ENCODE measurements at places on chromosomes 3 and 15. TPM values are rescaled to one million over a fixed set of nuclear protein-coding genes. Genes with fewer than 3 reads are reported as not detected.
A peak's percentile ranks its signal among the peaks of the same experiment; 100 is the strongest.

SIDT1 gene
- total RNA-seq = 44.9 TPM

GRCh38 chr3:64354956-64355355 is 129.7 kb upstream of the PRICKLE2 start:
- peaks cover 2% of the 10 kb centered on the region for H3K27me3 ChIP-seq
- no peak overlapping the region for H3K27ac ChIP-seq

- no peaks in the 10 kb centered on the region for H3K36me3 ChIP-seq
- H3K27ac ChIP-seq = no peak overlapping the region
- no peak for DNase-seq
- no peak overlapping the region for H3K4me3 ChIP-seq
- H3K27me3 ChIP-seq = no peaks in the 10 kb centered on the region
- H3K4me1 ChIP-seq = peaks cover 14% of the 10 kb centered on the region
Observed at GRCh38 chr15:40516322-40516721, 45.5 kb downstream of the CHST14 start.

- peaks cover 8% of the 10 kb centered on the region for H3K27me3 ChIP-seq
- no peak overlapping the region for H3K27ac ChIP-seq
- DNase-seq = no peak
Observed at GRCh38 chr3:118966700-118967099, 67.9 kb downstream of the IGSF11 start.

- H3K27me3 ChIP-seq = peaks cover 2% of the 10 kb centered on the region
- DNase-seq = no peak
- H3K36me3 ChIP-seq = no peaks in the 10 kb centered on the region
- H3K4me3 ChIP-seq = no peak overlapping the region
- no peaks in the 10 kb centered on the region for H3K4me1 ChIP-seq
- no peak overlapping the region for H3K27ac ChIP-seq
Observed at GRCh38 chr3:8286749-8287148, 214.9 kb upstream of the LMCD1 start.

DNA sequence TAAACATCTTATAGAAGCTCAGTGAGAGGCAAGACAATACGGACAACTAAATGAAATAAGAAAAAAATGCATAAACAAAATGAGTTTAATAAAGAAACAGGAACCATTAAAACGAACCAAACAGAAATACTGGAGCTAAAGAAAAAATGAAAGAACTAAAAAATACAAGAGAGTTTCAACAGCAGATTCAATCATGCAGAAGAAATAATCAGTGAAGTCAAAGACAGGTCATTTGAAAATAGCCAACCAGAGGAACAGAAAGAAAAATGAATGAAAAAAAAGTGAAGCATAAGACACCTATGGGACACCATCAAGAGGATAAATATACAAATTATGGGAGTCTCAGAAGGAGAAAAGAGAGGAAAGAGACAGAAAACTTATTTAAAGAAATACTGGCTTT is 42.5 kb upstream of the PRR20G start:
- H3K27me3 ChIP-seq = peaks cover 8% of the 10 kb centered on the region
- H3K36me3 ChIP-seq = no peaks in the 10 kb centered on the region
- no peak for DNase-seq
- H3K27ac ChIP-seq = no peak overlapping the region
- H3K4me3 ChIP-seq = no peak overlapping the region
- no peaks in the 10 kb centered on the region for H3K4me1 ChIP-seq

GRCh38 chr3:172444821-172445220 is 3.4 kb downstream of the GHSR start:
- no peak overlapping the region for H3K27ac ChIP-seq
- no peaks in the 10 kb centered on the region for H3K36me3 ChIP-seq
- H3K4me1 ChIP-seq = peaks cover 14% of the 10 kb centered on the region
- peaks cover 48% of the 10 kb centered on the region for H3K27me3 ChIP-seq
- DNase-seq = no peak

DNA sequence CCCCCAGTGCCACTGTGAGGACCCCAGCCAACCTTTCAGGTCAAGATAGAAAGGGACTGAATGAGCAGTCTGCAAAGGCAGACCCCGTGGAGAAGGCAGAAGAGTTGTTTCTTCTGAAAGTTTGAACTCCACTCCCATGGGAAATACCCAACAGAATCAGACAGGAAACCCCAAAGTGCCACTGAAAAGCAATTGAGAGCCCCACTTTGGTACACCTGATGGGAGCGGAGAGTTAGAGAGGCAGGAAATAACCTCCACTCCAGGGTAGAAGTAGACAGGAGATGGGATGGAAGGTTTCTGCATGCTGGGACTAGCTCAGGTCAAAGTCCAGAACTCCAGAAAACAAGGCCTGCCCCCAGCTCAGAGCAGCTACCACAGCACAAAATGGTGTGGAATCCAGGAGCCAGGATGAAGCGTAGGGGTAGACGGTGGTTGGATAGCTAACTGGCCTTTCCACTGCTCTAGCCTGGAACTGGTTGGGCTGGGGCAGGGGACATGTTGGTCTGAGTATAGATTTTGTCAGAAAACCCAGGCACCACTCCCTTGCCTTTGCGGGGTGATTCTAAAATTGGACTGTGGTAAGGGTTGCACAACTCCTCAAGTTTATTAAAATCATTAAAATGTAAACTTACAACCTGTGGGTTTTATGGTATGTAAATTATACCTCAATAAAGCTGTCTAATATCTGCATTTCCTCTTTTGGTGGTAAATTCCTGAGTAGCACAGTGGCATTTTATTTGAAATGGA is 1.9 kb upstream of the RAB43 start:
- H3K27ac ChIP-seq = peak overlapping the region; percentile 64
- peaks cover 10% of the 10 kb centered on the region for H3K36me3 ChIP-seq
- DNase-seq = no peak
- H3K27me3 ChIP-seq = no peaks in the 10 kb centered on the region
- H3K4me3 ChIP-seq = peak overlapping the region; percentile 36
- H3K4me1 ChIP-seq = peaks cover 43% of the 10 kb centered on the region

Data from activated B cell treated with CpG ODN at 0.5 μM for 24 hours (primary cell).